ENCODE measurements at places on chromosomes 4 and X.

DNA sequence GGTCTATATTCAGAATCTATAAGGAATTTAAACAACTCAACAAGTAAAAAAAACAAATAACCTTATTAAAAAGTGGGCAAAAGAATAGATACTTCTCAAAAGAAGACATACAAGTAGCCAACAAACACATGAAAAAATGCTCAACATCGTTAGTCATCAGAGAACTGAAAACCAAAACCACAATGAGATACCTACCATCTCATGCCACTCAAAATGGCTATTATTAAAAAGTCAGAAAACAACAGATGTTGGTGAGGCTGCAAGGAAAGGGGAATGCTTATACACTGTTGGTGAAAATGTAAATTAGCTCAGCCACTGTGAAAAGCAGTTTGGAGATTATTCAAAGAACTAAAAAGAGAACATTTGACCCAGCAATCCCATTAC, 201.6 kb downstream of the QDPR start:
- no peak for DNase-seq

DNA sequence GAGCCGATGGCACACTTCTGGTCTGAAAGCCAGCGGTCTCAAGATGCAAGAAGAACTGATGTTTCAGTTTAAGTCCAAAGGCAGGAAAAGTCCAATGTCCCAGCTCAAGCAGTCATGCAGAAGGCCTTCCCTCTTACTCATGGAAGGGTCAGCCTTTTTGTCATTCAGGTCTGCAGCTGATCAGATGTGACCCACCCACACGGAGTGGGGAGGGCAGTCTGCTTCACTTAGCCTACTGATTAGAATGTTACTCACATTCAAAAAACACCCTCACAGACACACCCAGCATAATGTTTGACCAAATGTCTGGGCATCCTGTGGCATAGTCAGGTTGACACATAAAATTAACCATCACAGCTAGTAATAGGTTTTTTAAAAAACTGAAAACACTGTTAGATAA, 6.6 kb downstream of the HCCS start:
- DNase-seq = no peak

DNA sequence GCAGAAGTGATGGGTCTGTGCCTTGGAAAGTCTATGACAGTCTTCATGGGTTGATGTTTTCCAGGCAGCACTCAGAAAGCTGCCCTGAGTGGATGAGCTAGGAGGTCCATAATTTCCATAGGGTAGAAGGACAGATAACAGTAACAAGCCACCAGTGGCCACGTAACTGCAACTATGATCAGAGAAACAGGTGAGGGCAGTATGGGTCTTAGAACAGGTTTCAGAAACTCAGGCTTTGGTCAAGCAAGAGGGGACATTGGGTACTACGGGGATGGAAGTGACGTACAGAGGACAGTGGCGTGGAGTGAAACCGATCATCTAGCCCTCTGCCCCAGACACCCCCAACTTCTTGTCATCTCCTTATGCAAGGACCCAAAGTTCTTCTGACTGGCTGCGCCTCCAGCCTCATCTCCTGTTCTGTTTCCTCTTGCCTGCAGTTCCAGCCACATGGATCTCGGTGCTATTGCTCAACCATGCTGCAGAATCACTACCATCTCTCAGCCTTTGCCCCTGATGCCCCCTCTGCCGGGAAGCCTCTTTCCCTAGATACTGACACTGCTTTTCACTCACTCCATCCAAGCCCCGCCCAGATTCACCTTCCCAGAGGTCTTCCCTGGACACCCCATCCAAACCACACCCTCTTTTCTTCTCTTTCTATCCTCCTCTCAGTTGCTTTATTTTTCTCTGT, 123.4 kb downstream of the MFAP3L start:
- DNase-seq = no peak

GRCh38 chr4:121679951-121680350, 16.8 kb downstream of the ANXA5 start:
- no peak for DNase-seq

DNA sequence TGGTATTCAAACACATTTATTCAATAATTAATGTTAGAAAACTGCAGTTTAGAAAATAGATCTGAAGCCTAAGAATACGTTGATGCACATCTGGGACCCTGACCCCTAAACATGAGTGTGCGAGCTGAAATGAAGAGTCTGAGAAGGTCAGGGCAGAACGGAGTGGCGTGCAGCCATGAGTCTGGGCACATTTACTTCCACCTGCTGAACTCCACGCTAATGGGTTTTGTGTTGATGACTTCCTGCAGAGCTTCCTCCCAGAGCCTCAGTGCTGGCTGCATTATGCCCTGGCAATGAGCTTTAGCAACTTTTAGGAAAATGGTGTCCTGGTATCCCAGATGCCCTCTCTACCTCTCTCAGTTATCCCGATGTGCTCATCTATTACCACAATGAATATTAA, 53.1 kb downstream of the FAM114A1 start:
- no peak for DNase-seq

- no peak for DNase-seq
These were observed 273.7 kb downstream of the ARHGAP24 start for GRCh38 chr4:85748654-85749053.

GRCh38 chrX:143998261-143998660, 114.4 kb downstream of the UBE2NL start:
- no peak for DNase-seq

DNA sequence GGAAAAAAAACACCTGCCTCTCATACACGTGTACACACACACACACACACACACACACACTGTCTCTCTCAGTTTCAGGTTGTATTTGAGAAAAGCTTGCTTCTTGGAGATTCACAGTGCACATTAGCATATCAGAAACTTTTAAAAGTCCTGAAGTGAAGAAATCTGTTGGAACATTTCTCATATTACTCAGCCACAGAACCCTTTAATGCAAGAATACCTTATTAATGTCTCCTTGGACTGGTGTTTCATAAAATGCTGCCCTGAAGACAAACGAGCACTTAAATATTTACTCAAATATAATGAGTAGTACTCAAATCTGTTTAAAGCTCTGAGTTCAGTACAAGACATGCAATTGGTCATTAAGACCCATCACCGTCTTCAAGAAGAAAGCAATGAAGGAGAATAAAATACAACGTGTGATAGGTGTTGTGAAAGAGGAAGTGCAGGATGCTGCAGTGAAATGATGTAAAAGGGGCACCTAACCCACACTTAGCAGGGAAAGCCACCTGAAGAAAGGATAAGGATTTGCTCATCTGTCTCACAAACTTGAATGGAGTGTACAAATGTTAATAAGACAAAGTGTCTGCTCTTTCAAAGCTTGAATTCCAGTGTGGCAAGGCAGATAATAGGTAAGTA, 57.0 kb downstream of the DCLK2 start:
- no peak for DNase-seq

DNA sequence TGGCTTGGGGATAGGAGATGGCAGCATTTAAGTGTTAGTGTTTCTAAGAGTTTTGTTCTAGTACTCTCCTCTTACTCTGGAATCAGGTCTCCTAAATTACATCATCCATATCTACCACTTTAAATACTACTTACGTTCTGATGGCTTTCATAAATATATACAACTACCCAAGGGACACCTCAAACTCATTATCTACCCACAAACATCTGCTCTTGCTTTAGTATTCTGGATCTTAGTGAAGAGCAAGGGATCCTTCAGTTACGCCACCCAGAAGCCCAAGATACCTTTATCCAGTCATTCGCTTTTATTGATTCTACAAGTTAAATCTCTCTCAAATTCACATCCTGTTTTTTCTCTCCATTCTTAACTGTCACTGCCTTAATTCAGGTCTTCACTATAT, 7.0 kb downstream of the NUP54 start:
- DNase-seq = no peak

- DNase-seq = no peak
These were observed 20.9 kb upstream of the CCDC149 start for GRCh38 chr4:24933684-24934275.

GRCh38 chr4:83308672-83309071, 24.1 kb upstream of the COQ2 start:
- DNase-seq = no peak

- no peak for DNase-seq
These were observed 4.3 kb upstream of the CCNQ start for GRCh38 chrX:153603131-153603656.

DNA sequence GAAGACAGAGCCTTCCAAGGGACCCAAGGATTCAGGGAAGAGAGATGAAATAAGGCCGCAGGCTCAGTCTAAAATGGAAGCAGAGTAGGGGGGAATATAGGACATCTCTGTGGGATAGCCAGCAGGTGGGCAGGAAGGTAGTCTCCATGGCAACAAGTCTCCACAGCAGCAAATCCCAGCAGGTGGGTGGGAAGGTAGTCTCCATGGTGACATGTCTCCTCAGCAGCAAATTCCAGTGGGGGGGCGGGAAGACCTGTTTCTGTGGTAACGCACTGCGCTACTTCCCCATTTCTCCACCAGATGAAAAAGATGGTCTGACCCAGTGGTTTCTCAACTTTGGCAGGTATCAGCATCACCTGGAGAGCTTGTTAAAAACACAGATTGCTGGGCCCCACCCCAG, 18.3 kb downstream of the NLGN3 start:
- DNase-seq = no peak

DNA sequence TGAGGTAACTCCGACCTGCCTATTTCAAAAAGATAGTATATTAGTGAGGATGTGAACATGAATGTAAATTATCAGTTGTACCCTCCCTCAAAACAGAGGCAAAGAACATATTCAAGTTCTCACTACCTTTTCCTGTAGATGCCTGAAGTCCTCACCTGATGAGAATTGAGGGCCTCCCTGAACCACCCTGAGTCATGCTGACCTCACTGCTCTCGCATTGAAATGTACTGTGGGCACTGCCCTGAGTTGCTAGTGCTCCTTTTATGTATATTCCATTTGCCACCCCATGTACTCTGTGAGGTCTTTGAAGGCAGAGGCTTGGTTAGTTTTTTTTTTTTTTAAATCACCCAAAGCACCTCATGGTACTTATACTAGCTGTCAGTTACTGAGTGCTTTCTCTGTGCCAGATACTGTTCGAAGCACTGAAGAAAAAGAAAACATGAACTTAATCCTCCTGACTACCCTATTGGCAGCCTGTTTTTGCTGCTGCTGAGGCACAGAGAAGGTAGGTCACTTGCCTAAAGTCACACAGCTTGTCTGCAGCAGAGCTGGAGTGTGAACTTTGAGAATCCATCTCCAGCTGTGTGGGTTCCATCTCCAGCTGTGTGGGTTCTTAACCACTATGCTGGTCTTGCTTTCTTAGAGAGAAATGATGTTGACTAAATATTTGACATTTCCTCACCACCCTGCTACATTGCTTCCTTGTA, 253.1 kb upstream of the GPC4 start:
- no peak for DNase-seq

- DNase-seq = no peak
These were observed 145.1 kb upstream of the ARHGEF9 start for GRCh38 chrX:63930140-63930539.

DNA sequence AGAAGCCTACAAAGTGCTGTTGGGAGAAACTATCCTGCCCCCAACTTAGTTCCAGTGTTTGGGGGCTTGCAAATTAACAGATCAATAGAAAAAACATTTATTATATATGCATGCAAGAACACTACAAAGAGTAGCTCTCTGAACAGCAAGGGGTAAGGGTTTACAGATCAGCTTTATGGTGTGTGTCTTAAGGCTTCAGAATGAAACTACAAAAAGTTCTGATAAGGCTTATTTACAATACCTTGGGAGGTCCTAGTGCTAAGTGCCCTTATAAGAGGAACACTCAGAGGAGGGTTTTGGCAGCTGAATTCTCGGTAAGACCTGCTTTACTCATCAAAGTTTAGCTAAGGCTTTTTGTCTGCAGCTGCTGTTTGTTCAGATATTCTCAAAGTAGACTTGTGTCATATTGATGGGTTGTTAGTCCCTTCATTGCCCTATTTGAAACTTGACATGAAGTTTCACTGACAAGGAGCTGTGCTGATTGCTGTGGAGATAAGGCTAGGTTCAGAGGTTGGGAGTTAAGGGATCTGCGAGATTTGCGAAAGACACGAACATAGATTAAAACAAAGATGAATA, 7.7 kb downstream of the ERVMER34-1 start:
- no peak for DNase-seq

GRCh38 chr4:107035819-107036583, at the start of gene DKK2:
DKK2 (minus strand) TSS chr4:107036313; CDS start chr4:107035591, 722 bp downstream.
- no peak for DNase-seq

DNA sequence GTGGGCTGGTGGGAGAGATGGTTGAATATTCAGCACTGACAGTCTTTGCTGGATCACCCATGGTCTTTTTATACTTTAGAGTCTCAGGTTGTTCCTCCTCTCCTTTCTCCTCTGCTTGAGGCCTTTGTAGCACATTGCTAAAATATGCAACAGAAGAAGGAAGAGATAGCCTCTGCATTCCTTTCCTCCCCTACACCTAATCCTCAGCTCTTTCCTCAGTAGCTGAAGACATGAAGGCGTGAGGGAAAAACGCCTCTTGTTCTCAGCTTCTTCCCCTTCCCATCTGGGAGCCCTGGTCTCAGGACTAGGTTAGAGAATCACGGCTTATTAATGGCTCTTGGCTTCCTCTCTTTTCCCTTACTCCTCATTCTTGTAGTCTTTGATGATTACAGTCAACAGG, 76.8 kb downstream of the RNF150 start:
- no peak for DNase-seq

GRCh38 chr4:156536661-156537060, 434.9 kb downstream of the PDGFC start:
- no peak for DNase-seq

GRCh38 chr4:180855184-180855583, 1388.0 kb upstream of the TENM3 start:
- DNase-seq = no peak

DNA sequence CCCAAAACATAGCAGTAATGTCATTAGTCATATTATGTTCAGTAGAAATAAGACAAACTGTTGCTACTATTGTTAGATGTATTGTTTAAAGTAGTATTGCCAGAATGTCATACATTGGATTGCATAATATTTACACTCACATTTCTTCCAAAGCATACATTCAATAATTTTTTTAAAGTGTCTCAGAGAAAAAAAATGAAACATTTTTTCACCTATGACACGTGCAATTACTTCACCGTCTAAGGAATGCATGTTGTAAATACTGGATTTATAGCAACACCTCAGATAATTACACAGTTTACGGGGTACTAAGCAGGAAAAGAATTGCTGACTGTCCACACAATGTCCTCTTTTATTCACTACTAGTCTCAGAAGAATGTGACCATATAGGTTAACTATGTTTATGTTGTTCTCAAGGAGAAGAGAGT, 162.1 kb downstream of the PCDH18 start:
- no peak for DNase-seq

GRCh38 chr4:610411-611261, 14.7 kb upstream of the PDE6B start:
- DNase-seq = no peak

GRCh38 chr4:106907216-106907615, 128.9 kb downstream of the DKK2 start:
- no peak for DNase-seq

DNA sequence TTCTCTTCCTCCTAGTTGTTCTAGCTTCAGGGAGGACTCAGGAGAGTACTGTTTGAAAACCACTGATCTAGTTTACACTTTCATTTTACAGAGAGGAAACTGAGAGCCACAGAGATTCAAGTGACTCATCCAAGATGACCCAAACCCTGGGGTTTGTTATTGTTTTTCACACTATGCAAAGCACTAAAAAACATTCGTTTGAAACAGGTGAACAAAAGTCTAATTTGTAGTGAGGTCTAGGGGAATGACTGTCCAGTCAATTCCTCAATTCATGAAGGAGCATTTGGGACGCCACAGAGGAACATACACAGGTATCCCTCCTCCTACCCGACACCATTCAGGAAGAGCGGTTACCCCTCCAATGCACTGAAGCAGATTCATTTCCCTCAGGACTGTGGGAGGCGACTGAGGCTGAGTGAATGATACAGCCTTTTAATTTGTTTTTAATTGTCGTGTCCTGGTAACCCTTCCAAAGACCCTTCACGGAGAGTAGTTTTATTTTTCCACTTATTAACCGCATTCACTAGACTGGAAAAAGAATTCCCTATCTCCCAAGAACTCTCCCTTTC, 30.3 kb downstream of the TLR10 start:
- DNase-seq = peak; percentile 33
